ENCODE measurements at places on chromosomes 1 and 21. TPM values are rescaled to one million over a fixed set of nuclear protein-coding genes. Genes with fewer than 3 reads are reported as not detected.

DNA sequence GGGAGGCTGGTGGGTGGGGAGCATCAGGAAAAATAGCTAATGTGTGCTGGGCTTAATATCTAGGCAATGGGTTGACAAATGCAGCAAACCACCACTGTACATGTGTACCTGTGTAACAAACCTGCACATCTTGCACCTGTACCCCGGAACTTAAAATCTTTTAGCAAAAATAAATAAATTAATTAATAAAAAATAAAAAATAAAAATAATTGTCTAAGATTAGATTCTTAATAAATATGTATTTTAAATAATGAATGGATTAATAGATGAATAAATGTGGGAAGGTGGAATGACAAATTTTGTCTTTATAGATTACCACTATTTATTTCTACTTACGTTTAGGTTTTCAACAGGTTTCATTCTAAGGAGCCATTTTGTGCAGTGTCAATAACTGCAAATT lies 563.5 kb upstream of the B3GALT2 start:
- no peak for DNase-seq
- H3K27ac ChIP-seq: no peak overlapping the region
- no peaks in the 10 kb centered on the region for H3K27me3 ChIP-seq
- no peak overlapping the region for H3K4me3 ChIP-seq
- no peaks in the 10 kb centered on the region for H3K4me1 ChIP-seq
- H3K36me3 ChIP-seq: no peaks in the 10 kb centered on the region

DNA sequence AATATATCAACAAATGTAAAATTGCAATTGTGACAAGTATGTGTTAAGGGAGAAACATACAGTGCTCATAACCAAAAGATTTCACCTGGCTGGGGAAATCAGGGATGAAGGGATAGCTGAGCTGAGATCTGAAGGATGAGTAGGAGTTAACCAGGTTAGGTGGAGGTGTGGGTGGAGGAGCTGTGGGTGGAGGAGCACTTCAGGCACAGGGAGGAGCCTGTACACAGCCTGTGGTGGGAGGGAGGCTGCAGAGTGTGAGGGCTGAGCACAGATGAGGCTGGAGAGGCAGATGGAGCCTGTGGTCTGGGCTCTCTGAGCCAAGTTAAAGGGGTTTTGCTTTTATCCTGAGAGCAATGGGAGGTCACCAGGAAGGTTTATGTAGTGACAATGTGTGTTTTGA lies 111.9 kb downstream of the XCL2 start:
- no peaks in the 10 kb centered on the region for H3K27me3 ChIP-seq
- H3K4me3 ChIP-seq: no peak overlapping the region
- H3K27ac ChIP-seq: no peak overlapping the region
- H3K36me3 ChIP-seq: no peaks in the 10 kb centered on the region

NHLH1 gene
- total RNA-seq: 0.18 TPM

GRCh38 chr1:174656409-174657059 lies 208.8 kb downstream of the GPR52 start:
- DNase-seq: no peak
- no peaks in the 10 kb centered on the region for H3K36me3 ChIP-seq
- H3K27ac ChIP-seq: no peak overlapping the region
- H3K4me3 ChIP-seq: no peak overlapping the region

- H3K27ac ChIP-seq: no peak overlapping the region
- DNase-seq: peak; percentile 65
- peak overlapping the region; percentile 24 for H3K4me3 ChIP-seq
- H3K27me3 ChIP-seq: no peaks in the 10 kb centered on the region
- H3K4me1 ChIP-seq: peaks cover 70% of the 10 kb centered on the region
These were observed 5.4 kb downstream of the MEX3A start for GRCh38 chr1:156076609-156077429.

DNA sequence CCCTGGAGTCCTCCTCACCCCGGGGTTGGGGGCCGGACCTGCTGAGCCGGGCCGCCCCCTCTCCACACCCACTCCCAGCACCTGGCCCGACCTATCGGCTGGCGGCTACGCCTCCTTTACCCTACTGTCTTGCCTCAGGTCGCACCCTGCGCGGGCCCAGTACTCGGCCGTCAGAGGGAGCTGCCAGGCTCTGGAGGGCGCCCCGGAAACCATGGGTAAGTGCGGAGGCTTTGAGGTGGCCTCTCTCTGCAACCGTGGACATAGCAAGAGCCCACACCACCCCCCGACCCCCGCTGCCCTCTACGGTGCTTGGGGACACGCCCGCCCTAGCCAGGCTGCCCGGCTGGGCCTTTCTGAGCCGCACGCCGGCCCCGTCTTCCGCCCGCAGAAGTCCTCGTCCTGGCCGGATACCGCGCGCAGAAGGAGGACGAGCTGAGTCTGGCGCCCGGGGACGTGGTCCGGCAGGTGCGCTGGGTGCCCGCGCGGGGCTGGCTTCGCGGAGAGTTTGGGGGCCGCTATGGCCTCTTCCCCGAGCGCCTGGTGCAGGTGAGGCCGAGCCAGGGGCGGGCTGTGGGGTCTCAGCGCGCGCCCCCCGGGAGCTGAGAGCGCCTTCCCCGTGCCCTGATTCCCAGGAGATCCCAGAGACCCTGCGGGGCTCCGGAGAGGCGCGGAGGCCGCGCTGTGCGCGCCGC lies at the start of gene SH3D21:
SH3D21 (plus strand) TSS at position 159 of the 692 bp plus-strand sequence; CDS start at position 212, 53 bp downstream.
- H3K27me3 ChIP-seq: no peaks in the 10 kb centered on the region
- H3K4me1 ChIP-seq: peaks cover 15% of the 10 kb centered on the region
- peaks cover 20% of the 10 kb centered on the region for H3K36me3 ChIP-seq
- peak within 1 kb of the TSS; percentile 68 for H3K27ac ChIP-seq

GRCh38 chr1:242428399-242429190 lies 95.9 kb downstream of the PLD5 start:
- H3K4me1 ChIP-seq: peaks cover 4% of the 10 kb centered on the region
- DNase-seq: no peak
- H3K4me3 ChIP-seq: no peak overlapping the region

ZSWIM5 gene
- total RNA-seq: 3.8 TPM

DNA sequence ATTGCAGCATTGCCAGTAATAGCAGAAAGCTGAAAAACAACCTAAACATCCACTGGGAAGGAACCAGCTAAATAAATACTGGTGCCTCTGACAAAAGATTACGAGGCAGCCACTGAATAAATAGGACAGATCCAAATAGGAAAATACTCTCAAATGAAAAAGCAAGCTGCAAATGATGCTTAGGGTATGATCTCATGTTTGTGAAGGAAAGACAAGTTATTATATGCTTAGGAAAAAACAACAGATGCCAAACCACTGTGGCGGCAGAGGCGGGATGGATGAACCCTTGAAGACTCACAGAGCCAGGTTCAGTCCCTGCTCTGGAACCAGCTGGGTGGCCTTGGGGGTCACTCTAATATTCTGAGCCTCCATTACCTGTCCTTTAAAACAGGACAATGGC lies 41.6 kb downstream of the MATN1 start:
- no peak overlapping the region for H3K27ac ChIP-seq
- peaks cover 20% of the 10 kb centered on the region for H3K27me3 ChIP-seq
- H3K4me3 ChIP-seq: no peak overlapping the region
- no peak for DNase-seq

ETV3 gene
- total RNA-seq: 28.0 TPM

C8A gene
- total RNA-seq: 0.12 TPM

- no peak overlapping the region for H3K4me3 ChIP-seq
- no peaks in the 10 kb centered on the region for H3K27me3 ChIP-seq
- peaks cover 17% of the 10 kb centered on the region for H3K4me1 ChIP-seq
- peaks cover 2% of the 10 kb centered on the region for H3K36me3 ChIP-seq
These were observed 27.9 kb downstream of the LRRC8B start for GRCh38 chr1:89552471-89553081.

MIXL1 gene
- not detected for total RNA-seq

CGN gene
- total RNA-seq: 38.9 TPM

DNA sequence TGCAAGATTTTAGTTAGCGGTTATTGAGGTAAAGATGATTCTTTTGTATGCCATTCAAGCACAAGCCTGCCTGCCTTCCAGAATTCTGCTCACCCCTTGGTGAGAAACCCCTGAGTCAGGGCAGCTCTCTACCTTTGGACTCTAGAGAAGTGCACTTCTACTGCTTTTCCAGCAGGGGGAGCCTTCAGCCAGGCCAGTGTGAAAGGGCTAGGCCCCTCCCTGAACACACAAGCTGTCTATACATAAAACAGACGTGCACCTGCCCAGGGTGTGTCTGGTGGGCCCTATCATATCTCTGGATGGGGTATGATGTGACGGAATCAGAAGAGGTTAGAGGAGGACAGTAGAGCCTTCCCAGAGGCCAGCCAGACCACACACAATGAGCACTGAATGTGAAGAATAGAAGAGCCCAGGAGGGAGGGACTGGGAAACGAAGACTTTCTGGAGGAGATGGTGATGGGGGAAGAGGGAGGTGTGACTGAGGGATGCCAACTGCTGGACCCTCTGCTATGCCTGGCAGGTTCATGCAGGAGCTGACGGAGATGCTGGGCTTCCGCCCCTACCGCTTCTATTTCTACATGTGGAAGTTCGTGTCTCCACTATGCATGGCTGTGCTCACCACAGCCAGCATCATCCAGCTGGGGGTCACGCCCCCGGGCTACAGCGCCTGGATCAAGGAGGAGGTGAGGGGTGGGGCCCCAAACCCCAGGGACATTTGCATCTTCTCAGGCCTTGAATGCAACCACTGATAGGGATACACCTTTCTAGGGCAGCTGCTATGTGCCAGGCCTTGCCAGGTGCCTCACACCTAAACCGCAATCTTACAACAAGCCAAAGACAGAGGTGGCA lies 13.0 kb upstream of the KCNC4 start:
- no peak overlapping the region for H3K4me3 ChIP-seq
- no peak overlapping the region for H3K27ac ChIP-seq
- no peaks in the 10 kb centered on the region for H3K4me1 ChIP-seq

SRSF10 gene
- total RNA-seq: 82.6 TPM

PLEKHN1 gene
- total RNA-seq: 2.0 TPM

DNA sequence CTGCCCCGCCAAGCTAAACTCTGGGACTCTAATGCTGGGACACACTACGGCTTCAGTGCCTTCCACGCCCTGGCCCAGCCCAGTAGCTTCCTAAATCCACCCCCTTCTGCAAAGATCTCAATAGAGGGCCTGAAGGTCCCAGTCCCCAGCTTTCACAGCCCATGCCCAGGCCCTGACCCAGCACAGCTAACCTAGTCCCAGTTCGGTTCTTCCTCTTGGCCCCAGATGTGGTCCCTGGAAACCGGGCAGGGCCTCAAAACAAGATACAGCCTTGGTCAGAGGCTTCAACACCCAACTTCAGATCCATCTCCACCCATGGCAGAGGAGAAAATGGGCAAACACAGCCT lies 646 bp upstream of the PDZK1IP1 start:
- no peaks in the 10 kb centered on the region for H3K27me3 ChIP-seq
- H3K4me3 ChIP-seq: no peak overlapping the region
- no peaks in the 10 kb centered on the region for H3K36me3 ChIP-seq
- H3K4me1 ChIP-seq: no peaks in the 10 kb centered on the region
- no peak overlapping the region for H3K27ac ChIP-seq

DNA sequence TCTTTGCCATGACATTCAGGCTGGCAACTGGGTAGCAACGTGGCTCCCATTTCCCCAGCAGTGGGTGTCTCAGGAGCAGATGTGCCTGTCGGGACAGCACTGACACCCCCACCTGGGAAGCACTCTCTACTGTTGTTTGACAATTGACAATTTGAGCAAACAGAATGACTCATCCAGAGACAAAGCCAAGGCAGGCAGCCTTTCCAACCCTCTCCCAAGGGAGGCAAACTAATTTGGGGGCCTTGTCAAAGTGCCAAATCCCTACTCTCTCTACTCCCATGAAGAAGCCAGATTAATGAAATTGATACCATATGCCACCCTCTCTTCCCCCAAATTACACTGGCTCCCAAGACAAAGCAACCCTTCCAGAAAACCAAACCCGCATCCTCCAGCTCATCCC lies 65.6 kb downstream of the GRIK3 start:
- no peak overlapping the region for H3K27ac ChIP-seq
- DNase-seq: no peak
- H3K36me3 ChIP-seq: no peaks in the 10 kb centered on the region

CLK2 gene
- total RNA-seq: 55.5 TPM

- no peak for DNase-seq
- H3K4me3 ChIP-seq: no peak overlapping the region
- H3K27ac ChIP-seq: no peak overlapping the region
- H3K36me3 ChIP-seq: peaks cover 27% of the 10 kb centered on the region
These were observed 161.8 kb downstream of the GABPA start for GRCh38 chr21:25896501-25897056.

FAM151A gene
- total RNA-seq: not detected

DNA sequence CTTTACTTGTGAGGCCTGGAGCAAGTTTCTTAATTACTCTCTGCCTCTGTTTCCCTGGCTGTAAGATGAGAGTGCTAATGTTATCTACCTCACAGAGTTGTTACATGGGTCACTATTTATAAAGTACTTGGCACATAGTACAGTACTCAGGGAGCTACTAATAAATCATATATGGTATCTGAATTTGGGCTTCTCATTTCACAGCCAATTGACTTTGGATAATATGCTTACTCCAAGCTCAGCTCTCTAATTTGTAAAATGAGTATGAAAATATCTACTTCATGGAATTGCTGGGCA lies 108.5 kb upstream of the HOOK1 start:
- H3K36me3 ChIP-seq: no peaks in the 10 kb centered on the region
- H3K27me3 ChIP-seq: no peaks in the 10 kb centered on the region
- peaks cover 10% of the 10 kb centered on the region for H3K4me1 ChIP-seq

B3GALT5 gene
- total RNA-seq: 0.94 TPM

GRCh38 chr1:78070210-78070609 lies 24.4 kb downstream of the GIPC2 start:
- H3K4me1 ChIP-seq: peaks cover 18% of the 10 kb centered on the region
- no peak overlapping the region for H3K27ac ChIP-seq
- H3K36me3 ChIP-seq: no peaks in the 10 kb centered on the region

GRCh38 chr1:154584267-154584994 lies 16.9 kb downstream of the CHRNB2 start:
- no peak for DNase-seq
- H3K4me1 ChIP-seq: no peaks in the 10 kb centered on the region
- no peak overlapping the region for H3K27ac ChIP-seq
- H3K4me3 ChIP-seq: no peak overlapping the region
- H3K27me3 ChIP-seq: no peaks in the 10 kb centered on the region
